T-helper 22 cell (primary cell): ENCODE measurements at places on chromosomes 7 and 10.

GRCh38 chr10:13593535-13593934 lies 6.8 kb downstream of the PRPF18 start:
- DNase-seq, result no peak

DNA sequence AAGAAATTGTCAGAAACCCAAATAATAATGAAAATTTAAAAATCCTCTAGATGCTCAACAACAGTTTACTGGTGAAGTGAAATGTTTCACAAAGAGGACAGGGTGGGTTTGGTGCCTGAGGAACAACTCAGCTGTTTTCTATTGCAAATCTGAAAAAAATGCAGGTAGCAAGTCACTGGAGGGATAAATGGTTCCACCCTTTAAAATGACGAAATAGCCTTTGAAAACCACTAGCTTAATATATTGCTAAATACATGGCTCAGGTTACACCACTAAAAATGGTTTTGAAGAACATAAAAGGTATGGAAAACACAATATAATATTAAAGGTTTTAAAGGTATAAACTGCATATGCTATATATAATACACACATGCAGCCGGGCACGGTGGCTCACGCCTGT lies 69.5 kb downstream of the LMBR1 start:
- no peak for DNase-seq

DNA sequence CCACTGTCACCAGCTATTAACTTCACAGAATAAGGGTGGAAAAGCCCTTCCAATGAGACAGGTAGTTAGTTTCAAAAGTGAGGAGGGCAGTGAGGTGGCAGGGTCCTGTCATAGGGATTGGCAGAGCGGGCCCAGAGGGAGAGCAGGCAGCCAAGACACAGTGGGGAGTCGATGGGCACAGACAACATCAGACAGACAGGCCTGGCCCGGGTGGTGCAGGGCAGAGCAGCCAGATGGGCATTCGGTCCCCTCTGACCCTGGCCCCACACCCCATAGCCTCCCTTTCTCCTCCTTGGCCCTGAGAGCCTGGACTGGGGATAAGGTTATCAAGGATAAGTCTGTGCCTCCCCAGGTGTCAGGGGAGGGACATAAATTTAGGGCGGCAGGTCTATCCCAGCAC lies 31.4 kb upstream of the SMARCD3 start:
- DNase-seq, result no peak

DNA sequence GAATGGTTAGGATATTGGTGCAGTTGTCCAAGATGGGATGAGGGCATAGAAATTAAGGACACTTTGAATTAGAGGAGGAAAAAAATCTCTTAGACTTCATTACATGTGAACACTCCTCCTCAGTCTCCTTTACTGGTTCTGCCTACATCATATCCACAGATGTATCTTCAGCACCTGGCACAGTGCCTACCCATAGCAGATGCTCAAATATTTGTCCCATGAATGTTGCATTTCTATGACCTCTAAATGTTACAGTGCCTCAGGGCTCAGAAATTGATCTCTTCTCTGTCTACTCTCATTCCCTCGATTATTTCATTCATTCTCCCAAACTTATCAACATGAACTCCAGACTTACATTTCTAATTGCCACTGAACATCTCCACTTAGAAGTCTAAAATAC lies 17.1 kb downstream of the CNNM1 start:
- no peak for DNase-seq

- no peak for DNase-seq
Measured at GRCh38 chr10:31583293-31583692, 264.3 kb downstream of the ZEB1 start.

DNA sequence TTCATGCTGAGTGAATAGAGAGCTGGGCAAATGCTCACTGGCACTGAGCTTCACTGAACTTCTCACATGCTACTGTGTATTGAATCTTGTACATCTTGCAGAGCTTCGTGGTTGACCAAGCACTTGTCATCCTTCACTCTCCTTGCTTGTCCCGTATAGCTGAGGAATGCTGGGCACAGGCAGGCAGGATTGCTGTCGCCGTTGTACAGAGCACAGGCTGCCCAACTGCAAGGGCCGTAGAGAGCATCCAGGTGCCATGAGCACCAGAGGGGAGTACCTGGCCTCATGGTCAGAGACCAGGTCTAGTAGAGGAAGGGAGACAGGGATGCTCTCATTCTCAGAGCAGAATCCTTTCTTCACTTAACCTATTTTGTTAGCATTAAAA lies 99.8 kb upstream of the RET start:
- no peak for DNase-seq

GRCh38 chr10:22723783-22724182 lies 9.4 kb upstream of the PIP4K2A start:
- DNase-seq, result no peak

DNA sequence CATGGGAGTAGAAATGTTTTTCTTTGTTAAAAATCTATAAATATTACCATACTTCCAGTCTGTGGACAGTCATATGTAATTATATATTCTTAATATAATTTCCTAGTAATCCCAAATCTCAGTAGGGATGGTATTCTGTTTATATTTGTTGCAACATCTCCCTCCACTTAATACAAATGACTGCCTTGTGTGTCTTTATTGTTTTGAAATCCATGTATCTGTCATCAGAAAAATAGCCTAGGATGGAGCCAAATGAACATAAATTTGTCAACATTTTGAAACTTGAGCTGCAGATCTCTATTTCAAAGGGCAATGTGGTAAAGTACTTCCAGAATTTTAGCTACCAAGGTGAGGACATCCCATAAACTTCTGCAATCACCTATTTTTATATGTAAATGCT lies 290.7 kb downstream of the TSPAN12 start:
- DNase-seq, result no peak

DNA sequence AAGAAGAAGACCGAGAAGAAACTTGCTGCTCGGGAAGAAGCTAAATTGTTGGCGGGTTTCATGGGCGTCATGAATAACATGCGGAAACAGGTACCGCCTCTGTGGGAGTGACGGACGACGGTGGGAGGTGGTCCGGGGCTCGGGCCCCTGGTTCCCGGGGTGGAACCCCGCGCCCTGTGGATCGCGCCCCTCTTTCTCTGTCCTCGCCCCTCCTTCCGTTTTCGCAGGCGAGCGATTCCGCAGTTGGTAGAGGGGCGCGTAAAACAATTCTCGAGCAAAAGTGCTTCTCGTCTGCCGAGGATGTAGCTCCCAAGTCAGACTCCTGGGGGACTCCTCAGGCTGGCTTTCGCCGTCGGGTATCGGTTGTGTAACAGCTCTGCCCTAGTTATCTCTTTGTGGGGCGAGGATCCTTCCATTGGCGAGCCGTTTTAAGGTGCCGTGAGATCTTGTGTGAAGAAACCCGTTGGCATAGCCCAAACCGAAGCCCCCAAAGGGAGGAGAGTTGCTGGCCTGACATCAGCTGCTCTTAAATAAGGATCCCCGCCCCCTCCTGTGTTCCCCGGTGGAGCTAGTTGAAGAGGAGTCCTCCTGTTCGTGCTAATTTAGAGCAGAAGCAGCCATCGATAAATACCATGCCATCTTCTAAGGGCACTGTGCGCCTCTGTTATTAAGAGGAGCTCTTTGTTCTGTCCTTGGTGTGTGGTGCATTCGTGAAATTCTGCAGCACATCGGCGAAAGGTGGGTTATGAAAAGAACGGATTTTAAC lies 655 bp downstream of the KLHL7 start:
- DNase-seq, result peak; percentile 38
